Right ventricle myocardium superior (tissue), 1 donor: ENCODE measurements at places on chromosomes 2 and 18. TPM values are rescaled to one million over a fixed set of nuclear protein-coding genes. Genes with fewer than 3 reads are reported as not detected.

DNA sequence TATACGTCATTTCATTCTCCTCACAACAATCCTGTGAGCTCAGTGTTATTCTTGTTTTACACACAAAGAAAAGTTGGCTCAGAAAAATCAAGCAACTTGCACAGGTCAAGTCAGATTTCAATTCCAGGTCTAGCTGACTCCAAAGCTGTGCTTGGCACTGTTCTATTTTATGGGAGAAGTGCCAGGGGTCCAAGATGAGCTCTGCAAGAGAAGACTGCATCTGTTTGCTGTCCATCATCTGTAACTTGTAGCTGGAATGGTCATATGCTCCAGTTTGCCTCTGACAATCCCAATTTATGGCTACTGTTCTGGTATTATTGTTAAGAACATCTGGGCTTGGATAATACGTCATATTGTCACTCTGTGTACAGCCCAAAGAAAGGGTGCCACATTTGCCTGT lies 28.9 kb downstream of the KCNF1 start:
- DNase-seq, result no peak

GRCh38 chr2:151114874-151115273 lies 146.8 kb downstream of the RBM43 start:
- DNase-seq, result no peak

GRCh38 chr2:64675860-64676259 lies 22.1 kb upstream of the SERTAD2 start:
- DNase-seq, result no peak

DNA sequence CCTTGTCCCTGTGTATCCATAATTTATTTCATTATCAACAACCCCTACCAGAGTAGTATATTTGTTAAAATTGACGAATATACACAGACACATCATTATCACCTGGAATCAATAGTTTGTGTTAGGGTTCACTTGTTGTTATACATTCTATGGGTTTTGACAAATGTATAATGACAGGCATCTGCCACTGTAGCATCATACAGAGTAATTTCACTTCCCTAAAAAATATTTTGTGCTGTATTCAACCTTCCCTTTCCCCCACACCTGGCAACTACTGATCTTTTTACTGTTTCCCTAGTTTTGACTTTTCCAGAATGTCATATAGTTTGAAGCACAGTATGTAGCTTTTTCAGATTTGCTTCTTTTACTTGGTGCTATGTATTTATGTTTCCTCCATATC lies 132.0 kb downstream of the ZNF804A start:
- no peak for DNase-seq

DNA sequence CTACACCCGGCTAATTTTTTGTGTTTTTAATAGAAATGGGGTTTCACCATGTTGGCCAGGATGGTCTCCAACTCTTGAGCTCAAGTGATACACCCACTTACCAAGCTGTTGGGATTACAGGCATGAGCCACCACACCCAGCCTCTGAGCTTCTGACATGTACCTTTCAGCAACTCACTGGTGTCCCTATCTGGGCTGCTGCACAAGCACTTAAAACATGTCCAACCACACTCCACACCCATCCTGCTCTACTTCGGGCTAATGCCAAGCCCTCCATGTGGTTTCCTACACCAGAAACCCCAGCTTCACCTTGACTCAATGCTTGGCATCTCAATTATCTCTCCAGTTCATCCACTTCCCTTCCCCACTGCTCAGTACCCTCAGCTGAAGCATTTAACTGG lies 22.4 kb upstream of the ARMC9 start:
- no peak for DNase-seq

- DNase-seq, result no peak
Observed at GRCh38 chr2:85665264-85665937, 2.6 kb downstream of the SFTPB start.

DNA sequence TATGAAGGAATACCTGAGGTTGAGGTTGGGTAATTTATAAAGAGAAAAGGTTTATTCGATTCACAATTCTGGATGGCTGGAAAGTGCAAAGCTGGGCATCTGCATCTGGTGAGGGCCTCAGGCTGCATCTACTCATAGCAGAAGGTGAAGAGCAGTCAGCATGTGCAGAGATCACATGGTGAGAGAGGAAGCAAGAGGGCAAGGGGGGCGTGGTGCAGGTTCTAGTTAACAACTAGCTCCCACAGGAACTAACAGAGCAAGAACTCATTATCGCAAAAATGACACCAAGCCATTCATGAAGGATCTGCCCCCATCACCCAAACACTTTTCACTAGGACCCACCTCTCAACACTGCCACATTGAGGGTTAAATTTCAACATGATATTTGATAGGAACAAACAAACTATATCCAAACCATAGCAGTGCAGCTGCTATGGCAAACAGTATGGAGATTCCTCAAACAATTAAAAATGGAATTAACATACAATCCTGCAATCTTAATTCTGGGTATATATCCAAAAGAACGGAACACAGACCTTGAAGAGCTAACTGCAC lies 72.8 kb upstream of the LDLRAD4 start:
- DNase-seq, result no peak

- DNase-seq, result peak; percentile 83
Observed at GRCh38 chr2:43178602-43179542, 47.5 kb downstream of the ZFP36L2 start.

DNA sequence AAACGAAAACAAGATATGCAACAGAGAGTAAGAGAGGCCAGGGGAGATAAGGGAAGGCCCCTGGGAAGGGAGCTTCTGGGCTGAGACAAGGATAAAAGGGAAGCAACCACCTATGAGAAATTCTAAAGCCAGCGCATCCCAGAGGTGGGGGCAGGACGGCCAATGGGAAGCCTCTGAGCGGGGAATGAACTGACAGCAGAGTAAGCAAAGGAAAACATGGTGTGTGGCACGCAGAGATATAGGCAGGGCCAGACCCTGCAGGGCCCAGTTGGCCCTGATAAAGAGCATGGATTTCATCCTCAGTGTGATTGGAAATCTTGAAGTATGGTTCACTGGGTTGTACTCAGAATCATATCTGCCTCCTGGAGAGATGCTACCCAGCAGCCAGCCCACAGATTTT lies 78.7 kb downstream of the IRS1 start:
- no peak for DNase-seq

STPG4 gene
- total RNA-seq, result not detected

GALNT5 gene
- total RNA-seq, result 0.16 TPM

CNGA3 gene
- total RNA-seq, result not detected

SERPINB5 gene
- total RNA-seq, result not detected
